ENCODE measurements at places on chromosomes 2 and 18.
A peak's percentile ranks its signal among the peaks of the same experiment; 100 is the strongest.

DNA sequence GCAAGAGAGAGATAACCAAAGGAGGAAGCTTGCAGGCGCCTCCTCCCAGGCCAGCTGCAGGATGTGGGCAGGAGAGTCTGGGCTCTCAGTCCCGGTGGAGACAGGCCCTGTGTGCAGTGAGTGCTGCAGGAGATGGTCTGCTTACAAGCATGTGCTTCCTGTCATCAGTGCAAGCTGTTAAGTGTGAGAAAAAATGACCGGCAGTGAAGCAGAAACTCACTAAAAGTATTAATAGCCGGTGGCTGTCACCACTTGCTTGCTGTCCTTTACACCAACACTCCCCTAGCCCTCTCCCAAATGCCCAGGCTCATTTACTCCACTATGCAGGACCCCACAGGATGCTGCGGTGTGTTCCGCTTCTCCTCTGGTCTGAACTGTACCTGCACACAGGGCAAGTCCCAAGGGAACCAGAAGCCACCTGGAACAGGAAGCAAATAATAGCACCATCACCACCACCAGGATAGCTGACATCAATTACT lies 435.6 kb upstream of the HS6ST1 start:
- peak; percentile 66 for DNase-seq

- DNase-seq = no peak
These were observed 197.5 kb upstream of the CHAC2 start for GRCh38 chr2:53569957-53570727.

DNA sequence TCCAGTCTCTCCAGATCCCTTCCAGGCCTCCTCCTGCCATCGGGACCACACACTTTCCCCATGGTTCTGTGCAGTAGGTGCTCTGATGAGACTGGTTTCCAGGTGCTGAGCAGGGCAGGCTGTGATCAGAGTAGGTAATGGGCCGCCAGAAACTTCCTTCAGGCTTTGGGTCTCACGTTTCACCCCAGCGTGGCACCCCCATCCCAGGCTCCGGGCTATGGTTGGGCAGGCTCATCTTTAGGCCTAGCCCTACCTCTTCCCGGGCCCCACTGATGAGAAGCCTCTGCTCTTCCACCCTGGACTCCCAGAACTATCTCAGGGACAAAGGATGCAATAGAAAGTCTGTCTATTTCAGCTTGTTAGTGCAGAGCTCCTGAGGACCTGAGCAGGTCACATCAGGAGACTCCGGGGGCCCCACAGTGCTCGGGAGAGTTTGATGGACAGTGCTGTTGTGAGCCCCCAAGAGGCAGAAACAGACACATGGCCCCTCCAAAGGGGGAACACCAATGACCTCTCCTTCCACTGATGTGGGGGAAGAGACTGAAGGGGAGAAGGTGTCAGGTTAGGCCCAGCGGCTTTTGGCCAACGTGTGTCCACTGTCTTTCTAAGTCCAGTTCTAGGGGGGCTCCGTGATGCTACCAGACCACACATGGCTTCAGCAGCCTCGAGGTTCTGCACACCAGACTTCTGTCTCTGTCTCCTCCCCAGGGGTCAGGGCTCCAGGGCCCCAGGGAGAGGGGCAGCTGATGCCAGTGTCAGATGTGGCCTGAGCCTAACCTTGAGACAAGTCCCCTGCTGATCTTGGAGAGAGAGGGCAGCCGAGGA lies 5.8 kb upstream of the PROM2 start:
- DNase-seq = no peak

DNA sequence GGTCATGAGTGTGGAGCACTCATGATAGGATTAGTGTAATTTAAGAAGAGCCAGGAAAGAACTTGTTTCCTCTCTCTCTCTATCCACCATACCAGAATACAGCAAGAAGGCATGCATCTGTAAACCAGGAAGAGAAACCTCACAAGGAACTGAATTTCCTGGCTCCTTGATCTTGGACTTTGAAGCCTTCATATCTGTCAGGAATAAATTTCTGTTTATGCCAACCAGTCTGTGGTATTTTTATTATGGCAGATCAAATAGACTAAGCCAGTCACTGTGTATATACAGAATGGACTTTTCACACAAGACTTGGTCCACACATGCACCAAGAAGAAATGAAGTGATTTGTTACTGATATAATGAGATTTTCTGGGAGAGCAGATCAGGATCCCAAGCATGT lies 930.1 kb upstream of the TMEFF2 start:
- DNase-seq = no peak

DNA sequence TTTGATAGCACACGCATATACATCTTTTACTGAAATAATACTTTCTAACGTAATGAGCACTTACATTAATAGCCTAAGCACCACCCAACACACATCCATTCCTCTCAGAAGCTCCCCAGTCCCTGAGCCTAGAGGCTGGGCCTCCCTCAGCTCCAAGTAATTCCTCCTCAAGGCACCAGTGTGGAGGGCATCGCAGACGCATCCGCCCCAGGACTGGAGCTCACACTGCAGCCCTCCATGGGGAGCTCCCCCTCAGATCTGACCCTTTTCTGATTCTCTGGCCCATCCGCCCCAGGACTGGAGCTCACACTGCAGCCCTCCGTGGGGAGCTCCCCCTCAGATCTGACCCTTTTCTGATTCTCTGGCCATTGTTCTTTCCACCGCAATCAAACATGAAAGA lies 60.4 kb upstream of the SNTG2 start:
- no peak for DNase-seq

DNA sequence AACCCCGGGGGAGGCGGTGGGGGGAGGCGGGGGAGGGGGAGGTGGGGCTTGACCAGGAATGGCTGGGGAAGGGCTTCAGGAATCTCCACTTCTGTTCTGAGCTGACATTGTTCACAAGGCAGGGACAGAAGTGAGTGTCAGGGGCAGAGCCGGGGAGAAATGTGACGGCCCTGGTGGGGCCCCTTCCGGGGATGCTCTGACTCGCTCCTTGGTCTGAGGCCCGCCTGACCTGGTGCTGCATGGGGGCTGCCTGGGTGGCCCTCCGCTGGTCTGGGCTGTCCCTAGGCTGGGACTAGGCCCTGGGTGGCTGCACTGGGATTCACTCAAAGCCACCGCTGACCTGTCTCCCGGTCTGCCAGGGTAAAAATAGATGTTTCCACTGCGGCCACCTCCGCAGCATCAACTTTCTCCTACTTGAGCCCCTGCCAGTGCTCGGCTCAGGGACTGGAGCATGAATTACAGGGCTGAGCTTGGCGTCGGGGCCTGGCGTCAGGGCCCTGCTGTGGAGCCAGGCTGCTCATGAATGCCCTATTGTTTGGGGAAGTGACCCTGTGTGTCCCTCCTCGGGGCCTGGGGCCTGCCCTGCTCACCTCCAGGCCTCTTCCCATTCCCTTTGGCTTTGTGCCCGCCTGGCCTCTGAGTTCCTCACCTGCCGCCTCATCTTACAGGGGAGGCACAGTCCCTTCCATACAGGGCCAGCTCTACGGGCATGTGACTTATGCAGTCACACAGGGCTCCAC lies 247.5 kb downstream of the DYSF start:
- DNase-seq = no peak

DNA sequence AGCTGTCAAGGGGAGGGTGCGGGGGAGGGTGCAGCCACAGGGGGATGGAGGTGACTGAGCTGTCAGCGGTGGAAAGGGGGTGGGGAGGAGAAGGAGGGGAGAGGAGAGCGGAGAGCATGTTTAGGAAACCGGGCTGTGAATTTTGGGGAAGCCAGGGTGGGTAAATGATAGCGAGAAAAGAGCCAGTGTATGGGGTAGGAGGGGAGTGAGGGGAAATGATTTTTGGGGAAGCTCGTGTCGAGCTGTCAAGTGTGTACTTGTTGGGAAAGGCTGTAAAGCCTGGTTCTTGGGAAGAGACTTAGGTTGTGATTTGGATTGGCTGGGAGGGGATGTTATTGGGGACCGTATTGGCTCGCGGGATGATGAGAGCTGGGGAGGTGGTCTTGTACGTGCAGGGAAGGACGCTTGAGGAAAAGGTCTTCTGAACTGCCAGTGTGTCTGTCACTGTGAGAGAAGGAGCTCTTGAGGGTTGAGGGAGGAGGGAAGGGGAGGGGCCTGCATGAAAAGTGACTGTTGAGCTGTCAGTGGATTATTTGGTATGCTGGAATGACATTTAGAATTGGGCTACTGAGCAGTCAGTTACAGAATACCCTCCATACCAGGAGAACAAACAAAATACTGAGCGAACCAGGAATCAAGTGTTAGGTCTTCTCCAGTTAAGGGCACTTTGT lies 1.0 kb downstream of the UBR3 start:
- DNase-seq = peak; percentile 48

DNA sequence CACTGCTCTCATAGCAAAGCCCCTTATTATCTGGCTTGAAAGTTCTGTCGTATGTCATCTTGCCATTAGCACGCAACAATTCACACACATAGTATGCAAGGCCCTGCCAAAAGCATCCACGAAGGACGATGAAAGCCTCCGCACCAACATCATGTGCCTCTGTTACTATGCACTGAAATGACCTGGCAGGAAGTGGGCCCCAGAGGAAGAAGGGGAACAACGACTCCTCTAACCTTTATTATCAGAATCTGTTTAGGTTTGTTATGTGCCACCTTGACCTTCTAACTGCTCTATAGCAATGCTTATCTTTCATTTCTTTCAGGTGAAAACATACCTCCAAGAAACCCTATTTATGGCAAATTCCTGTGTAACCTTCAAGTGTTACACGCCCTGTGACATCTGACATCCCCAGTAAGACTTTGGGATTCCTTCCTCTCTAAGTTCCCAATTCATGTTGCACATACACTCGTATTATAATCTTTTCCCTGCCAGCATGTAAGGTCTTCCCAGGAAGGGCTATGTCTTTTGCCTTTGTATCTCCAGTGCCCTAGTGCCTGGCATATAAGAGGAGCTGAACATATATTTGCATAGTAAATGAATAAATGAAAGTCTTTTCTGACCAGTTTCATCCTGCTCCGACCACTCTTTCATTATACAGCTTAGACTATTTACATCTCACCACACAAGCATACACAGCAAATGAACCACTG lies 7.0 kb upstream of the NDUFV2 start:
- peak; percentile 26 for DNase-seq

GRCh38 chr2:130190237-130190636 lies 8.0 kb downstream of the TUBA3E start:
- no peak for DNase-seq

- DNase-seq = no peak
These were observed 35.6 kb downstream of the OSBPL6 start for GRCh38 chr2:178229927-178230326.

DNA sequence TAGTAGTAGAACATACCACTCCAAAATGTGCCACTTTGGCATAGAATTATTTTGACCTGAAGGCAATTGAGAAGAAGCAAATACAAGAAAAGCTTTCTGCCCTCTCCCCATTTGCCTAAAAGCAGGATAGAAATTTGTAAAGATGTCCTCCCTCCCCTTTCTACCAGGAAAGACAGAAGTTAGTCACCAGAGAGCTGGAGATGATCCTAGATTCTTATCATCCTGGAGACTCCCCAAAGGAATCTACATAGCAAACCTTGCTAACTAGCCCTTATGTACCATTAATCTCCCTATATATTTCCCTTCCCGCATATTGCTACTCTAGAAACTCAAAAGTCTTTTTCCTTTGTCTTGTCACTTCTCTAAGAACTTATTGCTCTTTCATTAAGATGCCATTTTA lies 12.6 kb upstream of the TMEM37 start:
- no peak for DNase-seq
